Motor neuron (in vitro differentiated cells): ENCODE measurements at places on chromosomes 6 and 20.

DNA sequence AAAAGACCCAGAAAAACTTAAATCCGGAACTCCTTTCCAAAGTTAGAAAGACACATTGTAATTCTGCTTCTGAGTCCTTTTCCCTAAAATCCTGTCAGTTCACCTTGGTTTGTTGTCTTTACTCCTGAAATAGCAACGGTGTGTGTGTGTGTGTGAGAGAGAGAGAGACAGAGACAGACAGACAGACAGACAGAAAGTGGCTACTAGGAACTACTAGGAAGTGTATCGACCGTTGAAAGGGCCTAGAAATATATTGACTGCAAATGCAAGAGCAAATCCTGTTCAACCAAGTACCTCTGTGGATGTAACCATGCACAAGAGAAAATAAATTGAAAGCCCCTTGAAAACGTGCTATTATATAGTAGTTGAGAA lies 100.0 kb upstream of the MLIP start:
- ATAC-seq, result no peak

DNA sequence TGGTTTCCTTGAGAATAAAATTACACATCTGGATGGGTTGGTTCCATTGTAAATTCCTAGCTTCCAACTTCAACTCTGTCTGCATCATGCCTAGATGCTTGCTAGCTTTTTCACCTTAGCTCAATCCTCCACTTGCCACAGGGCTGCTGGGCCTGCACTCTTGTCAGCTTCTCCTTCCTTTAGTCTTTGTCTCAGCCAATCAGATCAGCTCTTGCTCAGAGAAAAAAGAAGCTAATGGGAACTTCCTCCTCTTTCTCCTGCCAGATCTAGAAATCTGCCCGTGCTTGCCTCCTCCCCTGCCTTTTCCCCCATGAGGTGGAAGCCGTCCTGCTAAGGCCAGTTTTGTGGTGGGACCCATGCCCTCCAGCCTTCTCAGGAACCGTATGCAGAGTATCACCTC lies 18.5 kb downstream of the RAE1 start:
- no peak for ATAC-seq

GRCh38 chr6:17601386-17601703 lies 1.2 kb downstream of the FAM8A1 start:
- ATAC-seq, result no peak

GRCh38 chr20:48541581-48542071 lies 286.2 kb downstream of the PREX1 start:
- no peak for ATAC-seq

DNA sequence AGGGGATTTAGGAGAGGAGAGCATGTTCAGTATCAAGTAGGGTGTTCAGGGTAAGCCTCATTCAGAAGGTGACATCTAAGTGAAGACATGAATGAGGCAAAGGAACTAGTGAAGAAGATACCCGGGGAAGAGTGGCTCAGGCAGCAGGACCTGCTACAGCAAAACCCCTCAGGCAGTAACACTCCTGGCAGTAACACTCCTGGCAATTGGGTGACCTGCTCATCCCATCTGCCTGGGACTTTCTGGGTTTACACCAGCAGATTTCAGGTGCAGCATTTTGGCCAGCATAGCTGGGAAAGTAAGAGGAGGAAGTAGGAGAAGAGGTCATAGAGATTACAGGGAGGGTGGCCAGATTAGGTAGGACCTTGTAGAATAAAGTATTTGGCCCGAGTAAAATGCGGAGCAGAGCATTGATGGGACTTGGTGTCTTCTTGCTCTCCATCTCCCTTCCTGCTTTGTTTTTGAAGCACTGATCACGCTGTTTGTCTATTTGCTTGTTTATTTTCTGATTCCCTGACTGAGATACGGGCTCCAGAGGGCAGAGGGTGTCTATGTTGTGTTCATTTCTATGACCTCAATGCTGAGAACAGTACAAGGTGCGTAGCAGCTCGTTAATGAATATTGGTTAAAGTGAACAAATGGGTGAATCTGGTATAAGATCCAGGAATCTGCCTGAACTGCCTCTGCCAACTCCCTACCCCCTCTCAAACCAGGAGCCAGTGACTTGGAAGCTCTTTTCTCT lies 88.3 kb downstream of the IYD start:
- ATAC-seq, result no peak

- no peak for ATAC-seq
Observed at GRCh38 chr6:1849691-1850090, 240.0 kb downstream of the FOXC1 start.

DNA sequence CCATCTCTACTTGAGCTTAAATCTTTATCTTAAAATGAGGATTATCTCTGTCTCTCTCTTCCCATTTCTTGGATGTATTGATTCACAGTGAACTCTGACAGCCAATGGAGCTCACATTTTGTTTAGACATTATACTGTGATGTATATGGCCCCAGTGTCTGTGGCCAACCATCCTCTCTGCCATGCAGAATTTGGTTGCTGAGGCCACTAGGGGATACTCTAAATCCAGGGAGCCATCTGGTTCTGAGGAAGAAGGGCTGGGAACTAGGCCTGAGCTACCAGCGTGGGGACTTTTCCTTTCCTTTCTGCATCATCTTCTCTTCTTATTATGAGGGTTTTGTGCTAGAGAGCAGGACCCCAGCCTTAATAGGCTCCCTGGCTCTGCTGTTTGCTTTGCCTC lies 59.1 kb upstream of the RIPOR2 start:
- ATAC-seq, result no peak

DNA sequence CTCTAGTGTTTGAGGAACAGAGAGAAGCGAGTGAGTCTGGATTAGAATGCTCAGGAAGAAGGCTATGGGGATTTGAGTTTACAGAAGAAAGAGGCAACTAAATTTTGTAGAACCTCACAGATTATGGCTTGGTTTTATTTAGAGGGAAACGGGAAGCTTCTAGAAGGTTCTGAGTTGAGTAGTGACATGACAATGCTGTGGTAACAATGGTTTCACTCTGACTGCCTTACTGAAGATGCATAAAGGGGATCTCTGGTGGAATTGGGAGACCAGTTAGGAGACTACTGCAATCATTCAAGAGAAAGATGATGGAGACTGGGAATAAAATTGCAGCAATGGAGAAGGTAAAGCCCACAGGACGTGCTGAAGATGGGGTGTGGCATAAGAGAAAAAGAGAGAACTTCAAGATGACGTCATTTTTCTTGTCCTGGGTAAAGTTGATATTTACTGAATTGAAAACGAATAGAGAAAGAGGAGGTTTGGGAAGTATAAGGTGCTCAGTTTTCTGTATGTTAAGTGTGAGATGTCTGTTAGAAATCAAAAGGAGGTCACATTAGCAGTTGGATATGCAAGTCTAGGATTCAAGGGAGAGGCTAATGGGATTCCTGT lies 710.1 kb upstream of the NRSN1 start:
- no peak for ATAC-seq

DNA sequence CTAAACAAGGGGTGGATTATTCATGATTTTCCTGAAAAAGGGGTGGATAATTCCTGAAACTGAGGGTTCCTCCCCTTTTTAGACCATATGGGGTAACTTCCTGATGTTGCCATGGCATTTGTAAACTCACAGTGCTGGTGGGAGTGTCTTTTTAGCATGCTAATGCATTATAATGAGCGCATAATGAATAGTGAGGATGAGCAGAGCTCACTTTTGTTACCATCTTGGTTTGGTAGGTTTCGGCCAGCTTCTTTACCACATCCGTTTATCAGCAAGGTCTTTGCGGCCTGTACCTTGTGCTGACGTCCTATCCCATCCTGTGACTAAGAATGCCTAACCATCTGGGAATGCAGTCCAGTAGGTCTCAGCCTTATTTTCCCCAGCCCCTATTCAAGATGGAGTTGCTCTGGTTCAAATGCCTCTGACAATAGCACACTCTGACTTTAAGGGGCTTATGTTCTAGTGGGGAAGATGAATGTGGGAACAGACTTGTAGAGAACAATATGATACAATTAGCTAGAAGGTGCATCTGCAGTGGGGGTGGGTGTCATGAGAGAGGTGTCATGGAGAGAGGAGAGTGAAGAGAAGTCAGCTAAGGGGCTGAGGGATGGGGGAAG lies 4.2 kb upstream of the GPR31 start:
- no peak for ATAC-seq

DNA sequence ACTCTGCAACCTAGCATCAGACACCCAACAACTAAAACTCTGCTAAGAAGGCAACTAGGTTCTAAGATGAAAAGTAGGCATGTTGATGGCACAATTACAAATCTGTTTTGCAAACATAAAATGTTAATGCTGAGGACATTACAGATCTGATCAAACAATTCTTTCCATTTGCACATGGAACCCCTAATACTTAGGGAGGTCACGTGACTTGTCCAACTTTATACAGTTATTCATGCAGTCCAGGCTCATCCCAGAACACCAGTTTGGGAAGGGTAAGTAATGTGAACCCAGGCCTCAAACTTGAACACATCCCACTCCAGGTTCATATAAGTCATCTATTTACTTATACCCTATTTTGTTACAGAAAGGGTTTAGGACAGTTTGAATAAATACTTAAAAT lies 247.2 kb downstream of the HACE1 start:
- no peak for ATAC-seq

- peak; percentile 92 for ATAC-seq
Observed at GRCh38 chr6:109315341-109316110, 66.7 kb downstream of the CD164 start.

DNA sequence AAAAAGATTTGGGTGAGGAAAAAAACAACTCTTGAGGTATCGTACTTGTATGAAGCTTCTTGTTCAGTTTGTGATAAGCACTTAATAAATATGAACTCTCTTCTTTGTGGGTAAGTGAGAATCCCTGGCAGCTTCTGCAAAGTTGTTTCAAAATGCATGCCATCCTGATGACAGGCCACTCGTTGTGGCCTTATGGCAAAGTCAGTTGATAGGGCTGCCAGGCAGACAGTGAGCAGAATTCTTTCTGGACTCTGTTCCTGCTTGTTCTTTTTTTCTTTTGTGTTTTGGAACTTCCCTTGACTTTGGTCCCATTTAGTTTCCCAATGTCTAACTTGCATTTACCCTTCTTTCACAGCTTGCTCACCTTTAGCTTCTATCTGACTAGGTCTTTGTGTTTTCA lies 983.5 kb upstream of the FLRT3 start:
- ATAC-seq, result no peak

DNA sequence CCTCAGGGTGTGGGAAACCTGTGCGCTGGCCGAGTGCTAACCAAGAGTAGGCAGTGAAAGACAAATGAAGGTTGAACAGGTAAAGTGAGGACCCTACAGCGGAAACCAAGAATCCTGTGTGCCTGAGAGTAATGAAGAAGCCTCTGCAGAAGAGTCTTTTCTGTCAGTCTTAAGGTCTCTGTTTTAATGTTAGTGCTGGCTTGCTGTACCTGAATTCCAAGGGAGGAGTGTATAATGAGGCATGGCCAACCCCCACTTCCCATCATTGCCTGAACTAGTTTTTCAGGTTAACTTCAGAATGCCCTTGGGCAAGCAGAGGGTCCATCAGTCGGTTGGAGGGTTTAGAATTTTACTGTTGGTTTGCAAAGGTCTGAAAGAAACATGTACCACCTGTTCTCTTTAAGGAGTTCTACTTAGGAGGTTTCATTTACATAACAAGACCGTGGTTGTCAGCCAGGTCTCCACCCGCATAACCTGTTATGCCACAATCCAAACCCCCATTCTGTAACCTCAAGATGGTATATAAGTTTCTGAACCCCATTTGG lies 589 bp upstream of the PDCD2 start:
- no peak for ATAC-seq

GRCh38 chr6:144928847-144929246 lies 643.7 kb downstream of the UTRN start:
- ATAC-seq, result no peak

GRCh38 chr6:41548098-41548840 lies 2.1 kb downstream of the FOXP4 start:
- ATAC-seq, result no peak

- ATAC-seq, result no peak
Observed at GRCh38 chr6:87544474-87544735, 45.4 kb downstream of the RARS2 start.

DNA sequence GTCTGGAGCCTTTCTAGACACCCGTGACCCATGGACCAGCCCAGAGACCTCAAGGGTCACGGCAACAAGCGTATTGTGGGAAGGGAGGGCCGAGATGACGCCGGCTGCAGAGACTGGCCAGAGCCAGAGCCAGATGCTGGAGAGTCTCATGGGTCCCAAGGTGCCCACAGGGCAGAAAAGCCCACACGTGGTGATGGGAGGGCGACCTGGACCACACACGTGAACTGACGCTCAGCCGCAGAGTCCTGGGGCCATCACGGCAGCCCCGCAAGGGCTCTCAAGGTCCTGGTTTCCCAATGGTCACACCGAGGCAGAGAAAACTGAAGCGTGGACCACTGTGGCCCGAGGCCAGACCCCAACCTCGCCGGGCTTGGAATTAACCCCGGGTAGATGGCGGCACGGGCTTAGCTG lies 92.6 kb downstream of the YTHDF1 start:
- no peak for ATAC-seq

- ATAC-seq, result no peak
Observed at GRCh38 chr6:160203953-160204352, 54.7 kb downstream of the SLC22A2 start.

DNA sequence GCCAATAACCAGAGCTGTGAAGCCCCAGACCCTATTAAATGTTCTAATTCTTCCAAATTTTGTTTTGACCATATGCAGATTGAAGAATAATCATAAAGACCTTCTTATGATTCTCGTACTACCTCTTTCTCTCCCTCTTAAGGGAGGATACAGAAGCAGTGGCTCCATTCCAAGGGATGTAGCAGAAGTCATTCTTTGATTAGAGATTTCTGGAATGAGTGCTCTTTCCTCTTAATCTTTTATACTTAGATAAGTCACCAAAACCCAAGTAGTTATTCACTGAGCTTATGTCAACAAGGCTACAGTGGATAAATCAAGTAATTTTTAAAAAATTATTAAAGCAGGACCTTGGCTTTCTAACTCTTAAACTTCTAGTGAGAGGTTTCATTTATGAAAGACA lies 266.0 kb upstream of the STXBP5 start:
- ATAC-seq, result no peak

DNA sequence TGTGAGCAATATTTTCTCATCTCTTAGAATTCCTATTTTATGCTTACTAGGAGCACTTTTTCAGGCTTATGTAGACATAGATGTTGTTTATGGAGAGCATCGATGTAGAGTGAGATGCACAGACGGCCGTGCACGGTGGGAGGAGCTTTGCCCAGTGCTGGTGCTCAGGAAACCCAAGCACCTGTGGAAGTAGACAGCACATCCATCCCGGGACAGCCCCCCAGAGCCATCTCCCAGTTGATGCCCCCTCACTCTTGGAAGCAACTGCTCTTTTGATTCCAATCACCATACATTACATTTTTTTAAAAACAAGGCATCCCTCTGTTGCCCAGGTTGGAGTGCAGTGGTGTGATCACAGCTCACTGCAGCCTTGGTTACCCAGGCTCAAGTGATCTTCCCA lies 143.7 kb downstream of the SMOC2 start:
- ATAC-seq, result no peak
